ENCODE measurements at places on chromosomes 6 and 20.

- peak; percentile 86 for DNase-seq
Observed at GRCh38 chr20:49216991-49217578, 2.1 kb upstream of the DDX27 start.

DNA sequence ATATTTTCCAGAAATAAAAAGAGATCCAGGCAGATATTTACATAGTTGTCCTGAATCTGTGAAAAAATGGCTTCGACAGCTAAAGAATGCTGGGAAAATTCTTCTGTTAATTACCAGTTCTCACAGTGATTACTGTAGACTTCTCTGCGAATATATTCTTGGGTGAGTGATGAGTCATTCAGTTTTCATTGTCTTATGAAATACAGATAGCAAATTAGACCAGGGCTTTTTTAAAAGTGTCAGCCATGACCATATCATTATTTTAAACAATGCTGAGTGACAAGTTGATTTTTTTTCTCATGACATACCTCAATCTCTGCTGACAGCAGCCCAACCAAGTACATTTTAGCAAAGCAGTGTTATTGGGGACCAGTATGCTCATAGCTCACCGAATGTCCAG is 32.8 kb downstream of the TSPYL4 start:
- DNase-seq: no peak

DNA sequence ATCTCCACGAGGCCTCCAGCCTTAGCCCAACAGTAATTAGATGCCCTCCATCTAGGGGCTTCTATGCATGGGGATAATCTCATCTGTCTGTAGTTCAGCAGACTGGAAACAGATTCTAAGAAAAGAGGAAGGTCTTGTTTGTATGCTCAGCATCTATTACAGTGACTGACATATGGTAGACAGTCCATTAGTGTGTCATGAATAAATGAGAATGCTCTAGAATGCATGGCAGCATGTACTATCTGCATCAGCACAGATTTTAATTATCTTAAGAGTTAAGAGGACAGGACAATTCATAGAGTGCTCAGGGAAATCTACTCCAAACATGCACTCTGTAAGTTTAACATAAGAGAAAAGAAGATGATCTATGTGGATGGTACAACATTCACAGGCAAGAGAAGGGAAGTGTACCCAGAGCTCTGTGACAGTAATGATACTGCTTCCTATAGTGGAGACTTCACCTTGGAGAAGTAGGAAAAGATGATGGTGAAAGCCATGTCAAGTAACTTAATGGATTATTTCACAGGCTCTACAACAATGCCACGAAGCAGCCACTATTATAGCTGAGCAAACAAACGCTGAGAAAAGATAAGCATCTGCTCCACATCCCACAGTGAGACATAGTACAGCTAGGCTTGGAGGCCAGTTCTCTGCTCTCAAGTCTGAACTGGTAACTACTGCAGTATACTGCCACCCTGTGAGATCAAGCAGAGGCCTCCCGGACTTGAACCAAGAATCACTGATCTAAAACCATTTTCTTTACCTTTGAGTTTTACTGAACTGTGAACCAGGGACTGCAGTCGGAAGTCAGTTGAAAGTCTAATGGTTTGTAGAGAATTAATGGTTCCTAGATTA is 309.2 kb upstream of the SPTLC3 start:
- no peak for DNase-seq

DNA sequence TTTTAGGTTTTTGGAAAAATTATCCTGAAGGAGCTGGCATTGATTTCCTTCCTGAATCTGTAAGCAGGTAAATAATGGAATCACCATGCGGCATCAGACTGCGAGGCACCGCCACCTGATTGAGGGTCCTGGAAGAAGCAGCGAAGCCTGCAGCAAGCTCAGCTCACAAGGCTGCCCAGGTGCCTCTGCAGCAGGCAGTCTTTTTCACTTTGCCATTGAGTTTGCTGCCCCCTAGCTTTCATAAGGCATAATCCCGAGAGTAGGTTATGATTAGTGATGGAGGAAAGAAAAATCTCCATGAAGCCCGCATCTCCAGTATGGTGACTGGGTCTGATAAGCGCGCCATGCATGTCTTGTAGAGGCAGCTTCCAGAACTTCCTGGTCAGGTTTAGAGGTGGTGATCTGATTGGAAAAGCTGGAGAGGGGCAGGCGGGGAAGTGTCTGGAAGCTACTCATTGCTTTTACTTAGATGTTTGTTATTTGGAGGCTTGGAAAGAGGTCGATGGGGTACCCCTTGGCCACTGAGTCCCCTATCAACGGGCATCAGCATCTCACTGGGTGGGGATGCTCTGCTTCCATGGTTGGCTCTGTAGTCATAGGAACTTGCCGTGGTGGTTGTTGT is 26.7 kb downstream of the IYD start:
- peak; percentile 44 for DNase-seq

GRCh38 chr6:139855671-139856311 is 481.3 kb upstream of the CITED2 start:
- no peak for DNase-seq

GRCh38 chr20:57566803-57567459 is 6.0 kb downstream of the PCK1 start:
- no peak for DNase-seq

DNA sequence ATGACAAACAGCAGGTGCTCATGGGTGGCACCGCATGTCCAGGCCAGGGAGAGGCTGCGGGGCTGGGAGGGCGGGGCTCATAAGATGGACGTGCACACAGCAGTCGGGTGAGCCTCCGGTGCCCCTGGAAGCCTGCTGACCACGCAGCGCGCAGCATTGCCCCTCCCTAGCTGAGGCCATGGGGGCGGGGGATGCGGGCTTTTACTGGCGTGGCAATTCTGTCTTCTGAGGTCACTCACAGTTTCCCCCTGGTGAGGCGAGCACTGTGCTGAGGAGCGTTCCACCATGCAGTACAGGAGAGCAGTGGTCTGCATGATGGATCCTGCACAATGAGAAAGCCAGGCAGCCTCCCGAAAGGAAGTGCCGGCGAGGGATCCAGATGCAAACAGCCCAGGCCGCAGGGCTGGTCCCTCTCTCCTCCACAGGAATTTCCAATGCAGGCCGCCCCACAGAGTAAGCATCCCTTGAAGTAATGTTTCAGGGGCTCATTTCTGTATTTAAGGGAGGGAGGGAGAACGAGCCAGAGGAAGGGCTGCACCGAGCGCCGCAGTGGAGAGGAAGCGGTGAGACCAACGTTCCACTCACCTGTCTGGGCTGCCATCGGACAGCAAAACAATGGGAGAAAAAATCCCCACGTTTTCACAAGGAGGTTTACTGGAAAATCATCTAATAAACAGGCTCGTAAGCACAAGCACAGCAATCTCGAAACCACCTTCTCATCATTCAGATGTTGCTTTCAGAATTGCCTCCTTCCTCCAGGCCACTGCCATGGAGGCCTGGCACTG is 56.0 kb downstream of the IRF4 start:
- DNase-seq: no peak

DNA sequence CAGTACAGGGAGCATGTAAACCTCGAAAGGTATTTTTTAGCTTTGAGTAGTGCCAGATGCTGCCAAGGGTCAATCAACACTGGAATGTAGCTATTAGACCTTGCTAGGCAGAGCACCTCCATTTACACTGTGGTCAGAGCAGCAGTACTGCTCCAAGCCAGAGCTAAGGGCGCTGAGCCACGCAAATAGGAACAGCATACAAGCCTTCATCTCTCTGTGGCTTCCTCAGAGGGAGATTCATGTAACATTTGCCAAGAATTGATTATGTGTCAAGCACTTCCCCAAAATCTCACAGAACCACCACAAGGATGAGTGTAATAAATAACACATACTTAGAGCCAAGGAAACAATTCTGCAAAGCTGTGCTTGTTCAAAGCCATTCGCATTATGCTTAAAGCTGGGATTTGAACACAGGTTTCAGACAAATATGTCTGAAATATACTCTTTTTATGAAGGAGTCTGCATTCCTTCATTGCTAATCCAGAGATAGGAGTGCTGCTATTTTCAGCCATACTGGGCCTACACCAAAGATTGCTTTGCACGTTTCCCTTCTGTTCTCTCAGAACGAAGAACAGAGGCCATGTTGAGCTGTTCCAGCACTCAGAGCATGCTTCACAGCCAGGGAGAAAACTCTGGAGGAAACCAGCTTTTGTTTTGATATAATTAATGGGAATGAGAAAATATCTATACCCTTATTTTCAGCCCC is 97.7 kb downstream of the SLC16A10 start:
- no peak for DNase-seq
